Motor neuron (in vitro differentiated cells): ENCODE measurements at places on chromosomes 16 and 17. TPM values are rescaled to one million over a fixed set of nuclear protein-coding genes. Genes with fewer than 3 reads are reported as not detected.

GRCh38 chr17:6711681-6712057 lies 1.5 kb downstream of the SLC13A5 start:
- no peak for ATAC-seq

GRCh38 chr16:21026846-21027245 lies 123.8 kb downstream of the DNAH3 start:
- ATAC-seq: no peak

DNA sequence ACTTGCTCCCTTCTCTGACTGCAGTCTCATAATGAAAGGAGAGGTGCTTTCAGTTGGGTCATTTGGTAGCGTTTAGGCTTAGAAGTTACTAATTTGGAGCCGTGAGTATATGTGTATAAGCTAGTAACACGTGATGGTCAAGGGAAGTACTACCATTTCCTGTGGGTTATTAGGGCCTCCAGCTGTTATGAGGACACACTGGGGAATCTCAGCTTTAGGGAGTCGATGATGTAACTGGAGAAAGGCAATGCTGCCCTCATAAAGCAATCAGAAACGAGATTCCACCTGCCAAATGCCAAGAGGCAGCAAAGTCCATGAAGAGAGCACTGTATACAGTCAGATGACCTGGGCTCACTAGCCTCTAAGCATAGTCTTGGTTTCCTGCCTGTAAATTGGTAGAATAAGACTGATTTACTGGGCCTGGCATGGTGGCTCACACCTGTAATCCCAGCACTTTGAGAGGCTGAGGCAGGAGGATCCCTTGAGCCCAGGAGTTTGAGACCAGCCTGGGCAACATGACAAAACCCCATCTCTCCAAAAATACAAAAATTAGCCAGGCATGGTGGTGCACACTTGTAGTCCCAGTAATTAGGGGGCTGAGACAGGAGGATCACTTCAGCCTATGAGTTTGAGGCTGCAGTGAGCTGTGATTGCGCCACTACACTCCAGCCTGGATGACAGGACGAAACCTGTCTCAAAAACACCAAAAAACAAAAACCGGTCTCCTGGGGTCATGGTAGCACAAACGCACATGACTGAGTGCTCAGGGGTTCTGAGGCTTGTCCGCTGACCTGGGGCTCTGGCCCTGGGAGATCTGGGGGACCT lies 53.0 kb downstream of the SF3B3 start:
- peak; percentile 5 for ATAC-seq

The ARL5C gene
- total RNA-seq: not detected in 2 replicates

DNA sequence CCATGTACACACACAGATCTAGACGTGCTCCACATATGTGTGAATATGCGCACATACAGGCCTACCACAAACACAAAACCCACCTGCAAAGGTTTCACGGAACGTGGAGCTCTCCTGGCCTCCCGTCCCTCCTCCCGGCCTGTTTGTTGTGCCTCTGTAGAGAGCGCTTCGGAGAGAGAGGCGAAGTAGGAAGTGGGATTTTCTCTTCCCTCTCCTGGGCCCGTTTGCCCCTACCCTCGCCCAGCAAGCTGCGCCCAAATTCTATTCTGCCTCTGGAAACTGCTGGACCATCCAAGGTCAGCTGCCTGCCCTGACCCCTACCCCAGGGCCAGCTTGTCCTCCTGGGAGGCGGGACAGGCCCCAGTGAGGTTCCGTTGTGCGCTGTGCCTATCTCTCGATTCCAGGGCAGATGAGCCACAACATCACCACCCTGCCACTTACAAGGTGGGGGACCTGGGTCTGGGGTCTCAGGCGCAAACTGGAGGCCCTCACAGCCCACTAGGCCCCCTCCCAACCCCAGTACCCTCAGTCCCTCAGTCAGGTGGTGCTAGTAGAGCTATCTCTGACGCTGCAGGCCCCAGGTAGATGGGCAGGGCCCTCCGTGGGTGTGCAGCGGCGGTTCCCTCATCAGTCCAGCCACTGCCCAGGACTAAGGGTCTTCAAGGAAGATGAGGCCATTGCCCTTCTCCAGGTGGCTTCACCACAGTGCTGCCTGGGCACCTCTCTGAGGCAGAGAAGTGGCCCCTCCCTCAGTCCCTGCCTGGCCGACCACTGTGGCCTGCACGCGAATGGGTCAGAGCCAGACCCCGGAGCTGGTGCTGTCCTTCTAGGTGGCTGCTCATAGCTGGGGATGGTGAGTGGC lies 54.2 kb downstream of the BEAN1 start:
- ATAC-seq: no peak

DNA sequence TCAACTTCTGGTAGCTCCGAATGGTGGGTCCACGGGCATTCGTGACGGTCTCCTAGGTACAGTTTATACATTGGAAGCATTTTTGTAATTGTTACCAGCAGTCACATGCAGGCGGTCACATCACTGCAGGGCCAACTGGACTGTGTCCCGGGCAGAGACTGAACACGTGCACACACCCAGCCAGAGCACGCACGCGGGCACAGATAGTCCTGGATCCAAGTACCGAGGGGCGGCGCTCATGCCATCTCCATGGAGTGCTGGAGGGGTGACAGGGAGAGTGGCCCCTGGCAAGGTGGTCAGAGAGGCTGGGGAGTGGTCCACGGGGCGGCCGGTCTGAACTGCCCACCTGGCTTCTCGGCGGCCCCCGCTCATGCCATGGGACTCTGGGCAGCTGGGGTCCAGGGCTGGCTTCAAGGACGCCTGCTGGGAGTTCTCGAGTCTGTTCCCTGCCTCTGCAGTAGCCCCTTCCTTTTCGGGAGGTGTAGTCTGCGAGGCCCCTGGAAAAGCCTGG lies 34.2 kb downstream of the BAIAP2 start:
- no peak for ATAC-seq

The C16orf92 gene
- total RNA-seq: not detected in 2 replicates

DNA sequence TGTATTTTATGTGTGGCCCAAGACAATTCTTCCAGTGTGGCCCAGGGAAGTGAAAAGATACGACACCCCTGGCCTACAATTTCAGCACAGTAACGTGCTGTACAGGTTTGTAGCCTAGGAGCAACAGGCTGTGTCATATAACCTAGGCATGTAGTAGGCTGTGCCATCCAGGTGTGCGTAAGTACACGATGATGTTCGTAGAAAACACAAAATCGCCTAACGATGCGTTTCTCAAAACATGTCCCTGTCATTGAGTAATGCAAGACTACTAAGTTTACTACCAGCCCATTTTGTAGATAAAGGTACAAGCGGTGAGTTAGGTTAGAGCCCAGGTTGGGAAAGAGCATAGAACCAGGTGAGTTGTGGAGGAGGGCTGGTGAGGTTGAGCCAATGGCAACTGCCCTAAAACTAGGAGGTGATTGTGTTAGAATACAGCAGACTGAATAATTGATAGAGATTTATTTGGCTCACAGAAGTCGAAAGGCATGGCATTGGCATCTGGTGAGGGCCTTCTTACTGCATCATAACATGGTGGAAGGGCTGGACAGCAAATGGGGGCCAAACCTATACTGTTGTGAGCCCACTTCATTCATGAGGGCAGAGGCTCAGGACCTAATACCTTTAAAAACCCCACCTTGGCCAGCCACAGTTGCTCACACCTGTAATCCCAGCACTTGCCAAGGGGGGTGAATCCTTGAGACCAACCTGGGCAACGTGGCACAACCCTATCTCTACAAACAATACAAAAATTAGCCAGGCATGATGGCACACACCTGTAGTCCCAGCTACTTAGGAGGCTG lies 4.2 kb downstream of the EIF1 start:
- ATAC-seq: no peak

- ATAC-seq: peak; percentile 93
Measured at GRCh38 chr17:17868641-17869522, 32.1 kb upstream of the SREBF1 start.

The CDRT15 gene
- total RNA-seq: 1.2 TPM in 1 of 2 replicates, not detected in the other

GRCh38 chr16:8851761-8852403 lies 16.9 kb downstream of the CARHSP1 start:
- no peak for ATAC-seq

- ATAC-seq: peak; percentile 90
Measured at GRCh38 chr17:28247671-28248555, 71.1 kb upstream of the TMEM97 start.

GRCh38 chr16:2883458-2883908 lies 468 bp downstream of the FLYWCH2 start:
- ATAC-seq: peak; percentile 5

DNA sequence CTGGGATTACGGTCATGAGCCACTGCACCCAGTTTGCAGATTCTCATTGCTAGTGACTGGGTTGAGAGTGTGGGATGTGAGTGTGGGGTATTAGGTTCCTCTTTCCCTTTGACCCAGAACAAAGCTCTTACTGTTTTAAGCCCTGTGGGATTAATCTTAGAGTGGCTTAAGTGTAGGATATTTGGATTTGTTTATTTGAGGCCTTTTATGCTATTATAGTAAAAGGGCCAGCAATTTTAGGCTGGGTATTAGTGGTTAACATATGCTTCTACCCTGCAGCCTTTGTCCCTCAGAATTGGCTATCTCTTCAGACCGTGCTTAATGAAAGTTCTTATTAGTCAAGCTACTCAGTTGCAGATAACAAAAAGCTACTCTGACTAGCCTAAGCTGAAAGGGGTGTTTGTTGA lies 3.2 kb downstream of the SGF29 start:
- no peak for ATAC-seq
